Activated CD8-positive, alpha-beta memory T cell treated with anti-CD3 and anti-CD28 coated beads for 24 hours (primary cell): ENCODE measurements at places on chromosomes 11 and 22.

GRCh38 chr11:118845369-118845768 lies 38.3 kb upstream of the CXCR5 start:
- no peak for DNase-seq

- no peak for DNase-seq
Measured at GRCh38 chr11:111354601-111354891, 24.5 kb downstream of the POU2AF1 start.

GRCh38 chr22:34111210-34111824 lies 191.0 kb upstream of the LARGE1 start:
- DNase-seq = peak; percentile 58

DNA sequence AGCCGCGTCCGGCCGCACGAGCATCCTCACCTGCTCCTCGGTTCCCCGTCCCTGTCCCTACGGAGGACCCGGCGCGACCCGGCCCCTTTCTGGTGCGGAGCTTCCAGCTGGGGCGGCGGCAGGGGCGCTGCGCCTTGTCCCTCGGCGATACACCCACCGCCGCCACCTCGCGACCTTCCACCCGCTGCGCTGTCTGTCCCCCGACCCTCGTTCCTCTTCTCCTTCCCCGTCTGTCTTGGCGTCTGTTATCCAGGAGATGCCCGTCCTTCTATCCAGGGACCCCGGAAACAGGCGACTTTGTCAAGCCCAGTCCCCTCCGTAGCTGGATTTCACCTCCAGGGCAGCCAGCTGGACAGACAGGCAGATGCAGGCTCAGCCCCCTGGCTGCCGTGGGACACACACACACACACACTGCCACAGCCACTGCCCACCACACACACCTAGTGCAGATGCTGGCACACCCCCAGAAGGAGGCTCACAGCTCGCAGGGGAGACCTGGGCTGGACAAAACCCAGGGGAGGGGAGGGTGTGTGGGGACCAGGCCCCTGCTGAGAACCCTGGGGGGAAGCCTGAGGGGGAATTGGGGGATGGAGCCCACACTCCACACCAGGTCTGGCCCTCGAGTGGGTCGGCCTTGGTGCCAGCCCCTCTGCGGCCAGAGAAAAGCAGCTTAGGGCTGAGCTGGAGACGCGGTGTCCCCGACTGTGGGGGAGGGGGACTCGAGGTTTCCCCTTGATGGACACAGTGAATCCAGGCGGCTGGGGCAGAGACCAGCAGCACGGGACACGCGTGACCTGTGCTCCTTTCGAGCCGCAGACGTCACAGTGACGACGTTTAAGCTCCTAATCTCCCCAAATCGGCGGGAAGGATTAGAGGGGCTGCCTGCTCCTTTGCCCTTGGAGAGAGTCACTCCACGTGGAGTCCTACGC lies 788 bp downstream of the DRD4 start:
- DNase-seq = peak; percentile 60

- DNase-seq = no peak
Measured at GRCh38 chr11:112150517-112150916, 13.4 kb downstream of the IL18 start.

- DNase-seq = no peak
Measured at GRCh38 chr11:44600839-44601383, 35.4 kb downstream of the CD82 start.

DNA sequence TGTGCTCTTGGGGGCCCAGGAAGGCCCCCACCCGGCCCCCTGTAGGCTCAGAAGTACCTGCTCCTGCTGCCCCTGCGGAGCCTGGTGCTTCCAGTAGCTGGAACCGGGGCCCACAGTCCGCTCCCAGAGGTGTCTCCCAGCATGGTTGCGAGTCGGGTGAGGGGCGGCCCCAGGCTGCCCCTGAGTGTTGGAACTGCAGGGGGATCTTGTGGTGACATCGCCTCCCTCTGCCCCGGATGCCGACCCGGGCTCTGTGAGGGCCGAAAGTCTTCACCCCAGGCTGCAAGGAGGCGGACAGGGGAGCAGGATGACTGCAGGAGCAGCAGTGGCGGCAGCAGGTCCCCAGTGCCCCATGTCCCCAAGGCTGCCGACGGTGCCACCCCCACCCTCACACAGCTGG lies 9.5 kb upstream of the PKP3 start:
- DNase-seq = no peak

GRCh38 chr11:59822989-59823566 lies 12.5 kb upstream of the MRPL16 start:
- DNase-seq = no peak

GRCh38 chr11:109697140-109697843 lies 275.3 kb downstream of the C11orf87 start:
- DNase-seq = no peak

DNA sequence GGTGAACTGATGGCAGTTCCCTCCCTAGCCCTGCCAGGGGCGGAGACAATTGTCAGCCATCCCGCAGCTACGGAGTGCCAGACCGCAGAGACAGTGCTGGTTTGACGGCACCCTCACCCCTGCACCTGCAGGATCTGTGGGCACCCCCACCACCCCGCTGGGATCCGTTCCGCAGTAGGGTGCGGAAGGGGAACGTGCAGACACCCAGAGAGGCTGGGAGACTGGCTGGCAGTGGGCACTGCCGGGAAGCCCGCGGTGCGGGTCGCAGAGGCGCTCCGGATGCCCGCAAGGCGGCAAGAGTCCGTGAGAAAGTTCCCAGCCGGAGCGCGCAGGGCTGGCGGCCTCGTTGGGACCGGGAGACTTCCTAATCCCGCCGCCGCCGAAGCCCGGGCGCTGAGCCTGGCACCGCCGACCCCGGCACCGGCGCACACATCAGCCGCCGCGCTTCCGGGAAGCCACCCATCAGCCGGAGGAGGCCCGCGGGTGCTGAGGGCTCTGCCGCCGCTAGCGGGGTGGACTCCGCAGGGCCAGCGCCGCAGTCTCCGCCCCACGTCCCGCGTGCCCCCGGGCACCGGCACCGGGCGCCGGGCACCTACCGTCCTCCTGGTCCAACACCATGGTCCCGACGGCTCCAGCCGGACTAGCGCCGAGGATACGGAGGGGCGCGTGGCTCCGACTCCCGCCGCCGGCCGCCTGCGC lies 4.3 kb upstream of the LMO1 start:
- peak; percentile 65 for DNase-seq

DNA sequence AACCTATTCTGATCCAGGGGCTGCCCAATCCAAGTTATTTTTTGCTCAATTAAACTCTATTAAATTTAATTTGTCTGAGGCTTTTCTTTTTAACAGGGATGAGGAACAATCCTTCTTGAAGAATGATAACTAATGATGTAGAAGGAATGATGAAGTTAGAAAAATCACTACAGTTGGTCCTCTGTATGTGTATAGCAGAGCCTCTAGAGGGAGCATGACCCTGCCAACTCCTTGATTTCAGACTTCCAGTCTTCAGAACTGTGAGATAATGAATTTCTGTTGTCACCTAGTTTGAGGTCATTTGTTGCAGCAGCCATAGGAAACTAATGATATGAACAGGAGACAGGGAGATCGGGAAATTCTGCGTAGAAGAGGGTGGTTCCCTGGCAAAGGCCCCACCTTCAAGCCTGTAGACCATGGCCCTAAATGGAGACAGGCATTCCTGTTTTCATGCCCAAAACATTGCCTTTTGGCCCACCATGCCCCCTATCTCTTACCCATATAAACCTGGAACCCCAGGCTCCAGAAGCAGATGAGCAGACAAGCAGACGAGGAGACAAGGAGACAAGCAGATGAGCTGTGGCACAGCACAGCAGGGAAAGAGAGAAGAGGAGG lies 7.7 kb upstream of the QSER1 start:
- DNase-seq = no peak

GRCh38 chr11:26909515-26909914 lies 84.4 kb upstream of the FIBIN start:
- no peak for DNase-seq

DNA sequence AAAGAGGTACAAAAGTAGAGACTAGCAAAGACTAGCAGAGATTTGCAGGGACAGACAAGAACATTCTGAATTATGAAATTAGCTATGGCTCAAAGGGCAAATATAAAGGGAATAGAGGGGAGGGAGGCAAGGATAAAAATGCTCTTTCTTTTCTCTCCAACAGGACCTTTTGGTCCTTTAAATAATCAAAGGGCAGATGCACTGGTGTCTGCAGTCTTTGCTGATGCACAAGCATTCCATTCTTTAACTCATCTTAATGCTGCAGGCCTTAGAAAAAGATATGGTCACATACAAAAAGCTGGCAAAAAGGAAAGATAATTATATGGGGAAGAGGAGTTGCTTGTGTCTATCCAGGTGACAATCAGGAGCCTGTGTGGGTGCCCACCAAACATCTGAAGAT lies 53.6 kb upstream of the SC5D start:
- no peak for DNase-seq

GRCh38 chr11:67670316-67671210 lies 3.9 kb downstream of the ALDH3B2 start:
- no peak for DNase-seq

- DNase-seq = no peak
Measured at GRCh38 chr11:11843211-11843621, 1.4 kb downstream of the USP47 start.

- no peak for DNase-seq
Measured at GRCh38 chr11:119144825-119145486, 3.9 kb upstream of the ABCG4 start.

DNA sequence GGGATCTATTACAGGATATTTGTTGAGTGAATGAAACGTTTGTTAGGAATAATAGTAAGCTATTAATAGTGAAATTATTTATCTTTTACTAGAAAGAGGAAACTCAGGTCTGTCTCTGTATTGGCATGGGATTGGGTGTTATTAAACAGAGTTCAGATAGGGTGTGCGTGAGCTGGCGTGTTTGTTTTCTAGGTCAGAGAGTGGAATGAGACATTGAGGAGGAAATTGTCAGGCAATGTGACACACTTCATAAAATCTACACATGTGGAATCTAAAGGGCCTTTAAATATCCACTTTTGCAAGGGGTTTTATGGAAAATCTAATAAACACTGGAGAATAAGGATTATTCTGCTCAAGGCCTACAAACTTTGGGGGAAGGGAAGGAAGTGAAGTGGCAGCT lies 552.9 kb downstream of the NTM start:
- DNase-seq = no peak

DNA sequence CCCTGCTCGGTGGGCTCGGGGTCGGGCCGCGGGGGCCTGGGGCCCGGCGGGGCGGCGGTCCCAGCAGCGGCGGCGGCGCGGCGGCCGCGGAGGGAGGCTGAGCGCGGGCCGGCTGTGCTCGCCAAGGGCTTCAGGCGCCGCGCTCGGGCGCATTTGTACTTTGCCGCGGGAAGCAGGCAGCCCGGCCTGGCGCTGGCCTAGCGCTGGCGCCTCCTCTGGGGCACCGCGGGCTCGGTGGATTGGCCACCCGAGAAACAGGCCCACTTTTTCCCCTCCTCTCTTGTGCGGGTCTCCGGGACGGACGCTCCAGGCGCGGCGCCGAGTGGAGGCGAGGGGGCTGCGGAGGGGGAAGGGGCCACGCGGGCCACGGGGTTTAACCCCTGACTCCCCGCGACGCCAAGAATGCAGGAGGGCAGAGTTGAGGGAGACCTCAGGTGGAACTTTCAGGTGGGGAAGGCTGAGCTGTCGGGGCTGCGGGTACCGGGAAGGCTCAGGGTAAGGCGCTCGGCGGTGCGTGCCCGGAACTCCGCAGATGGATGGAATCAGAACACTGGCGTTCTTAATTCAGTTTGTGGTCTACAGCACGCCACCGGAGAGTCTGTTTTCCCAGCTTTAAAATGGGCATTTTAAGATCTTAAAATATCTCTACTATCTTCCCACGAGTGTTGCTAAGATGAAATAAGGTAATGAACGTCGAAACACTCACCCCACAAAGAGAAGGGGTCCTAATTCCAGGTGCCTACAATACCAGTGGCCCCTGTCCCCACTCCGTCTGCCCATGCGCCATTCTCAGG lies at the start of gene CHRDL2:
TSS of gene CHRDL2 (minus strand) at position 126 of the 794 bp plus-strand sequence. CDS start 538 bp downstream, outside the sequence.
- no peak for DNase-seq

DNA sequence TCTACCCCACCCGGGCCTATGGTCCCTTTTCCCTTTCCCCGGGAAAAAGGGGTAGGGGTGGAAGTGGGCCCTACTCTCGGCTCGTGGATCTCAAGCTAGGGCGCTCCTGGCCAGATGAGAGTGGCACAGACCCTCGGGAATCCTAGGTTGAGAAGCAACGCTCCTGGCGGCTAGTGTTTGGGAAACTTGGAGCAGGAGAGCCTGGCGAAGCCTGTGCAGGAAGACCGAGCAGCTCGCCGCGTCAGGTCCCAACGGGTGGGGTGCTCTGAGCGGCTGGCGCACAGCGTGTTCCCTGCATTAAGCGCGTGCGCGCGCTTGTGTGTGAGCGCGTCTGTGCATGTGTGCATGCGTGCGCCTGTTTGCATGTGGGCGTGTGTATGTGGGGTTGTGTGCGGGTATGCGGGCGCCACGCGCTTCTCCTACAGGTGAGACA lies 7.1 kb upstream of the FLI1 start:
- DNase-seq = peak; percentile 81

GRCh38 chr22:44710474-44711240 lies 8.7 kb downstream of the PRR5 start:
- DNase-seq = peak; percentile 77

- DNase-seq = no peak
Measured at GRCh38 chr11:119491753-119492510, 69.0 kb upstream of the THY1 start.

- DNase-seq = no peak
Measured at GRCh38 chr11:106517426-106517825, 440.0 kb downstream of the AASDHPPT start.

DNA sequence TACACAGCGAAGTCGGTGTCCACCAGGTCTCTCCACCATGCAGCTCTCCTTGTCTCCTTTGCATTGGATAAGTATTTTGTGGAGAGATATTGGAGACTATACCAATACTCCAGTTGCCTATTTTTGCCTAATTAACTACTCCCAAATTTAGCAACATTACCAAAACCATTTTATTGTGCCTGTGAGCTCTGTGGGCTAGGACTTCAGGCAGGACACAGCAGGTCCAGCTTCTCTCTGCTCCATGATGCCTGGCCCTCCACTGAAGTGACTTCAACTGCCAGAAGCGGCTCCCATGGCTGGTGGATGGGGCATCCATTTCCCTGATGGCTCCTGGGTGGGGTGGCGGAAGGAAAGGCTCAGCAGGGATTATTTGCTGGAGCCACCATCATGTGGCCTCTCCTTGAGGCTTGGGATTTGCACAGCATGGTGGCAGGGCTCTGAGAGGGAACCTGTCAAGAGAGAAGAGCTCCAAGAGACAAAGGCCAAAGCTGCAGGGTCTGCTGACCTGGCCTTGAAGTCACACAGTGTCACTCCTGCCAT lies 36.9 kb upstream of the MAPK1 start:
- no peak for DNase-seq

- DNase-seq = no peak
Measured at GRCh38 chr11:69746752-69747742, 28.1 kb downstream of the FGF4 start.
